ENCODE measurements at places on chromosomes 3 and 15.

DNA sequence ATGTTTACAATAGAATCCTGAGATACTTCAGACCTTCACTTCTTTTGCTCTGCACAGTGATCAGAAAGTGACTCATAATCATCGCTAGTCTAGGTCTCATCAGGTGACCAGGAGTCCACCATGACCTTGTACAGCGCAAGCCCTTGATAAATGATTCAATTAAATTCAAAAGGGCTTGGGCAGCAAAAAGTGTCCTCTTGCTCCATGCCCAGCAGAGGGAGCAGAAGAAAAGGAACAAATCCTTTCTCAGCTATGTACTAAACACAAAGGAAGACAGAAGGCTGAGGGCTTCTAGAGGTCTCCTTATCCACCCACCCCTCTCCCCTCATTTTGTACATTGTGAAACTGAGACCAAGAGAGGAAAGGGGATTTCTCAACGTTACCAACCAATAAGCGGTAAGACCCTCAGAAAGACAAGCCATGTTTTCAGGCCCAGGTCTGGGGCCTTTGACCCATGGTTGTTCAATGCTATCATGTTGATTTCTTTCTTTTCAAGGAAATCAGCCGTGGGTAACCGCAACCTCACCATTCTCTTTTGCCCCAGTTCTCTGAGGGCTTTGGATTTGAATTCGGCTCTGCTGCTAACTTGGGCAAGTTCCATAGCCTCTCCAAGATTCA is 74.8 kb downstream of the AQP9 start:
- DNase-seq, result no peak

DNA sequence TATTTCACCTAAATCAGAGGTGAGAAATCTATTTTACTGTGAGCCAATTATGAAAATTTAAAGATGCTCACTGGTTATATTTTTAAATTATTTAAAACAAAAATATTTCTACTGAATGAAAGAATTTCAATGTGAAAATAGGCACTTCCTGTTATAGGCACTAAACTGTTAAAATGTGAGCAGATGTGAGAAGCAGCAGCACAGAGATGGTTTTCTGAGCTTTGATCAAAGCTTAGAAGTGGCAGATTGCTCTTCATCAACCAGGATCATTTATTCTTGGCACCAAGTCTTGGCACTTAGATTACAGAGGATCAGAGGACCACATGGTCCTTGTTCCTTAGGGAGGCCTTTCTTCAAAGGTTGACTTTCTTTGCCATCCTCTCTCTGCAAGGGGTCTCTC is 18.0 kb upstream of the TSC22D2 start:
- DNase-seq, result no peak

- no peak for DNase-seq
Observed at GRCh38 chr15:32956006-32956405, 238.2 kb downstream of the GREM1 start.

- DNase-seq, result no peak
Observed at GRCh38 chr15:48031466-48031865, 89.3 kb upstream of the SLC24A5 start.

GRCh38 chr15:45664451-45664850 is 29.6 kb downstream of the SQOR start:
- DNase-seq, result no peak

DNA sequence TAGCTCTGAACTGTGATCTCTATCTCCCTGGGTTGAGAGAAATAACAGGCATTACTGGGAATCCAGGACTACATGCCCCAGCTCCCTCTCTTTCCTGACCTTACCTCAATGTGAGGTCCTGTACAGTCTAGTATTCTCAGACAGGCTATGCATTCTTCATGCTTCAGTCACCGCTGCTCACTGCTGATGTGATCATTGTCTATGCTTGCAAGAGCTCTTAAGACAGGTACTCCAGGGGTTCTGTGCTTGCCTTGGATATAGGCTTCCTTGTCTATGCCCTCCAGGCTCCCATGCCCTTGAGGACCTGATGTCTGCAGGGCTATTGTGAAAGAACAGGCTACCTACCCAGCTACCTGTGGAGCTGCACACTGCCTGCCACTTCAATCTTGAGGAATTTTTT is 183.6 kb downstream of the MBNL1 start:
- DNase-seq, result no peak

DNA sequence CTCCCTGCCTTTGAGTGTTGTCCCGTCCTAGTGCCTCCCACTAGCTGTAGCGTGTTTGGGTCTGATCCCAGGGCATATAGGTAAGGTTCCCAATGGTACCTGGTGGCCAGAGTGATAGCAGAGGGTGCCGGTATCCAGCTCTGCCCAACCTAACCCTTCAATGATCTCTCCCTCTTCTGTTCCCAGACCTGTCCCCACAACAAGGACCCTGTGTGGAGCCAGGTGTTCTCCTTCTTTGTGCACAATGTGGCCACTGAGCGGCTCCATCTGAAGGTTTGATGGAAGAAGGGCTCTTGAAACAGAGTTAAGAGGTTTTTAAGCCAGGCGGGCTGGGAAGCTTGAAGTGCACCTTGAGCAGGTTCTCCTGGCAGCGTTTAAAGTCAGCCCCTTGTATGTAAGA is 35.5 kb downstream of the ESYT3 start:
- no peak for DNase-seq

DNA sequence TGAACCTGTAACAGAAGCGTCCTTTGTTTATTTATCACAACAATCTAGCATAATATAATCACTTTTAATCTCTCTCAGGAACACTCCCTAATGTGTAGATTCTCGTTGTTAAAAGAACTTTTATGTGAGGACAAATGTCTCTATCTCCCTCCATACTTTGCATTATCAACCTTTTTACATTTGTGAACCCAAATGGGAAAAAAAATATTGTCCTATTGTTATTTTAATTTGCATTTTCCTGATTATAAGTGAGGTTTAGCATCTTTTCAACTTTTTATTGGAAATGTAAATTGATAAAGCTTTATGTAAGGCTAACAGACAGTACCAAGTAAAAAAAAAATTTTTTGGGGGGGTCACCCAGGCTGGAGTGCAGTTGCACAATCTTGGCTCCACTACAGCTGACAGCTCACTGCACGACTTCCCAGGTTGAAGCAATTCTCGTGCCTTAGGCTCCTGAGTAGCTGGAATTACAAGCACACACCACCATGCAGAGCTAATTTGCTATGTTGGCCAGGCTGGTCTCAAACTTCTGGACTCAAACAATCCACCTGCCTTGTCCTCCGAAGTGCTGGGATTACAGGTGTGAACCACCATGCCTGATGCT is 33.0 kb upstream of the DENND4A start:
- no peak for DNase-seq

DNA sequence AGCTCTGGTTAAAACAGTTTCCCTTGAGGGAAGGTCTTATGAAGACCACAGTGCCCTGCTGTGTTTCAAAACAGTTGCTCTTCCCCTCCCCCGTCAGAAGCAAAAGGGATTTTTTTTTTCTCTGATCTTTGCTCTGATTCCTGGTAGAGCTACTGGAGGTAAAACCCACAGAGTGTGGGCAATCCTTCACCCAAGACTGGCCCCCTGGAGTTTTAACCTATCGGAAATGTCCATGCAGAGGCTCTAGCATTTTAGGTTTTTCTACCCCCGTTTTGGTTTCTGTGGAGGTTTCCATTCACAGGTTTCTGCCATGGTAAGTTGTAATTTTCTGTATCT is 27.7 kb downstream of the GRM2 start:
- no peak for DNase-seq

DNA sequence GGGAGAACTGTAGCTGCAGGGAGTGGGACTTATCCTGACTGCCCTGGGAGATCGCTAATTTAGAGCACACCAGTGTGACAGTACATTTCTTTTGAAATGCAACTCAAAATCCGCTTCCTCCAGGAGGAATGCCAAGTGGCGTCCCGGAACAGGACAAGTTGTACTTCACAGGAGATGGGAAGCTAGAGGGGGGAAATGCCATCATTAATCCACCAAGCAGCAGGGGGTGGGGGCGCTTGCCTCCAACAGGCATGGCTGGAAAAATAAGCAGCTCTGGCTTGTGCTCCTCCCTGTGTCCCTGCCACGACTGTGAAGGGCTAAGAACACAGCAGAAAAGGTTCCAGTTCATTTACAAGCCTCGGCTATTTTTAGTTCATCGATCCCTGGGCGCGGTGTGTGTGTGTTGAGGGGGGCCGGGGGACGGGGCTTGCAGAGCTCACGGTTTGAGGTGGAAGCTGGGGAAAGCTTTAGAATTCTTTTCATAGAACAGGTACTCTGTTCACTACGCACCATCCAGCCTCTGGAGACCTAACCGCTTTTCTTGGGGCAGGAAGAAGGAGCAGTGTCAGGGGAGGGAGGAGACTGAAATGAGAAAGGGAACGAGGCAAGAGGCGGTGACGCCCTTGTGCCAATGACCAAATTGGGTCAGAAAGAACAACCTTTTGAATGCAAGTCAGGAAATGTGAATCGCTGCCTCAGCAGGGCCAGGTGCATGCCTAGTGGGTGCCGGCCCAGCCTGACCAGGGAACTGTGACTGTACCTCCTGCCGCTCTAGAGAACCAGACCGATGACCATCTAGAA is 51.8 kb upstream of the DGKG start:
- no peak for DNase-seq

GRCh38 chr3:4644951-4645350 is 151.8 kb downstream of the ITPR1 start:
- DNase-seq, result no peak

DNA sequence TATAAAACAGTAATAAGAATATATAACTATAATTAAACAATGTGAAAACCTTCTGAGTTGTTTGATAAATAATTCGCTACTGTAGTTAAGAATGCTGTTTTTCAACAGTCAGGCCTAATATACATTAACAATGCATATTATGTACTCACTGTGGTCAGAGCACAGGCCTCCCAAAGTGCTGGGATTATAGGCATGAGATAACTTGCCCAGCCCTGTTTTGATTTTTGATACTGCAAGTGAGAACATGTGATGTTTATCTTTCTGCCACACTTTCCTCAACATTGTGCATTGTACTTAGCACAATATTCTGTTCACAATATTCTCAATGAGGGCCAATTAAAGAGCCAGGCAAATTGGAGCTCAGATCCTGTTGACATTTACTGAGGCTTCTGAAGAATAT is 274.5 kb upstream of the RARB start:
- no peak for DNase-seq

DNA sequence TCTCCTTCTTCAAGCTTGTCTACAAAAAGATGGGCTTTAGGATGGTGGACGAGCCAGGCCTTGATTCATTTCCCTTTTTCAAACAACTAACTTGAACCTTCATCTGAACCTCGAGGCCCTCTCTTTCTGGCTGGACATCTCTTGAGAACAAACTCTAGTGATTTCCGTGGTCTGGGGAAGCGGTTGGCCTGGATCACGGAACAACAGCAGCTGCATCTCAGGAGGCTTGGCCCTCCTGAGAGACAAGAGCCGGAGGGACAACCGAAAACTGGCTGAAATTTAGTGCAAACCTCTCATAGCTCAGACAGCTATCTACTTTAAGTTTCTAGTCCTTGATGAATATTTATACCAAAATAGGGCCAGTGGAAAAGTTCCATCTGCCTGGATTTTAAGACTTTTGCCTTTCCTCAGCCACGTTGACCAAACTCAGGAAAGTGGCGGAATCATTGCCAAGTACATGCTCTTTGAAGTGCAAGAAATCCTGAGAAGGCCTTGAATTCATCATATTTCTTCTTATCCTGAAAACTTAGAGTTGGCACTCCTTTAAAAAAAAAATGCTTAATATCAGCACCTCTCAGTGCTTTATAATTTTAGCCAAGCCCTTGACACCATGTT is 14.5 kb downstream of the LMCD1 start:
- no peak for DNase-seq

DNA sequence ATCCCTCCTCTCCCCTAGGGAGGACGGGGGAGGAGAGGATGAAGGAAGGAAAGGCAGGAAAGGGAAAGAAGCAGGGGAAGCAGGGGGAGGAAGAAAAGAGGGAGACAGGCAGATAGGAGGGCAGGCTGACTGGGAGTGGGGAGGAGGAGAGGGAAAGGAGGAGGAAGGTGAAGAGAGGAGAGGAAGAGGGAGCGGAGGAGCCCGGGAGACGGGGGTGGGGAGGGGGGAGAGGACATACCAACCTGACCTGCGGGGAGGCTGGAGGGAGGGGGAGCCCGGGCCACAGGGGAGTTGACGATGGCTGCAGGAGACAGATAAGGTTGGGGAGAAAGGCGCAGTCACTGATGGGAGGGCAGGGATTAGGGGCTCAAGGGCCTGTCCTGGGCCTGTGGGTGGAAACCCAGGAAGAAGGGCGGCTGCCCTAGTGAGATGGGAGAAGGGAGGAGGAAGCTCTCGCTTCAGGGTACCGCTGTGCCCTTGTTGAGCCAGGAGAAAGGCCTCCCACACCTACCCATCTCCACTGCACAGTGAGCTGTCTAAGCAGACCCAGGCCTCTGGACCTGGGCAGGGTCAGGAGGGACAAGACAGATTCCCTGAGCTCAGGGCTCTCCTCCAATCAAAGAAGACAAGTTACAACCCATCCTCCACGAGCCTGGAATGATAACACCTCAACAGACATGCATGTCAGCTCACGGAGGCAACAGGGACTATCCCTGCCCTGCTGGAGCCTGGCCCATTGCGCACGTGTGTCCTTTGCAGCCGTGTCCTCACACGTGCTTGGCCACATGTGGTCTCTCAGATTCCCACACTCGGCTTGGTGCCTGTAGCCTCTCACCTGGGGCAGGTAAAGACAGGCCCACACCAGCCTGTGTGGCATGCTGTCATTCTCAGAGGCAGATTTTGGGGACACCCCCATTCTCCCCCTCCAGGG is 27.9 kb downstream of the C3orf18 start:
- DNase-seq, result no peak

DNA sequence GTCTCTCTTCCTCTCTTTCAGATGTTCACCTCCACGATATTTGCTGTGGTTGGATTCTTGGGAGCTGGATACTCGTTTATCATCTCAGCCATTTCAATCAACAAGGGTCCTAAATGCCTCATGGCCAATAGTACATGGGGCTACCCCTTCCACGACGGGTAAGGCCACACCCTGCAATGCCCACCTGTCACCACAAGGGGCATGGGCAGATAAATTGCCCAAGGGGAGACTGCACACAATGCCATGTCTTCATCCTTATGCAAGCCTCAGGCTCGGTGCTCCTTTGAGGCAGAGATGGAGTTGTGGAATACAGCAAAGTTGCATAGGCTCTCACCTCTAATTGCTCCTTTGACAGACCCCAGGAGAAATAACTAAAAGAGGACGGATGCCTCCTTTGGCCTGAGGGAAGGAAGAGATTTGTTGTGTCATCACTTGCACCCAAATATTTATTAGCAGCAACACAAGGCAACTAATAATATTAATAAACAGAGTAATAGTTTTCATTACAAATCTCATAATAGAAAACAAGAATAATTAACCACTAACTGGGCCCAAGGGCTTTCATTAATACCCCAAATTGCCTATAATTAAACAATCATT is 13.2 kb downstream of the TM4SF4 start:
- DNase-seq, result no peak

- no peak for DNase-seq
Observed at GRCh38 chr3:25272090-25272489, 156.0 kb upstream of the RARB start.

Data from mesothelial cell of epicardium (in vitro differentiated cells).